Right lobe of liver (tissue), 6 donors: ENCODE measurements at places on chromosomes 3 and 15. TPM values are rescaled to one million over a fixed set of nuclear protein-coding genes. Genes with fewer than 3 reads are reported as not detected.
A peak's percentile ranks its signal among the peaks of the same experiment; 100 is the strongest.

DNA sequence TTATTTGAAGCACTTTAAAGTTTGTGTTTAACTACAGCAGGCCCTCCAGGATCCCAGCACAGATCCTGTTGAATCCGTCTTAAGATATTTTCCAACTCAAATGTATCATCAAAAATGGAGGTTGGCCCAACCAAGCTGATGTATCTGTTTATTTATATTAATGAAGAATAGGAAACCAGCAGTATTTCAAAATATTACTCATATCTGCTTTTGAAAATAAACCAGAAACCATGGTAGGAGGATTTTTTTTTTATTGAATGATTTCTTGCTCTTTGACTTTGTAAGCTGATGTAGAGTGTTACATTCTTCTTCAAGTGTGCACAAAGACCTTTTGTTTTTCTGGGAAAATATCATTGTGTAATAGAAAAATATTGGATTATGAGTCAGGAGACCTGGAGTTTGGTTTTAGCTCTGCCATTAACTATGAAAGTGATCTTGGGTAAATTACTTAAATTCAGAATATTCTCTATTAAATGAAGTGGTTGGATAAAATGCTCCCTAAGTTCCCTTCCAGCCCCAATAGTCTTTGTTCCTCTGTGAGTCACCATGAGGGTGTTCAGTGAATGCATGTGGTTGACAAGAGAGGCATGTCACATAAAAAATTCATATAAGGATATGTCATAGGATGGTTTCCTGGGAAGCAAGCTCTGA, 221.3 kb upstream of the GAP43 start:
- no peak for DNase-seq

DNA sequence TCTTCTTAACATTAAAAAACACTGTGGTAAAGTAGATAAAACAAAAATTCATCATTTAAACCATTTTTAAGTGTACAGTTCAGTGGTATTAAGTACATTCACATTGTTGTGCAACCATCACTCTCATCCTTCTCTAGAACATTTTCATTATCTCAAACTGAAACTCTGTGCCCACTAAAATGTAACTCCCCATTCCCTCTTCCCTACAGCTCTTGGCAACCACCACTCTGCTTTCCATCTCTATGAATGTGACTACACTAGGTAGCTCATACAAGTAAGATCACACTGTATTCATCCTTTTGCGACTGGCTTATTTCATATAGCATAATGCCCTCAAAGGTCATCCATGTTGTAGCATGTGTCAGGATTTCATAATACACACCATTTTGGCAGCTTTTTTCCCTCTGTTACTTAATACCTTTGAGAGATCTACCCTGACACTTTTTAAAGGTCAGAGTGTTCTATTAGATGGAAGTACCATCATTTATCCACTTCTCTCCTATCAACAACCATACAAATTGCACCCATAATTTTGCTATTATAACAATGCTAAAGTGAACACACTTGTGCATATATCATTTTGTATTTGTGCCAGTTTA, 42.9 kb upstream of the FRMD4B start:
- no peak for DNase-seq

DNA sequence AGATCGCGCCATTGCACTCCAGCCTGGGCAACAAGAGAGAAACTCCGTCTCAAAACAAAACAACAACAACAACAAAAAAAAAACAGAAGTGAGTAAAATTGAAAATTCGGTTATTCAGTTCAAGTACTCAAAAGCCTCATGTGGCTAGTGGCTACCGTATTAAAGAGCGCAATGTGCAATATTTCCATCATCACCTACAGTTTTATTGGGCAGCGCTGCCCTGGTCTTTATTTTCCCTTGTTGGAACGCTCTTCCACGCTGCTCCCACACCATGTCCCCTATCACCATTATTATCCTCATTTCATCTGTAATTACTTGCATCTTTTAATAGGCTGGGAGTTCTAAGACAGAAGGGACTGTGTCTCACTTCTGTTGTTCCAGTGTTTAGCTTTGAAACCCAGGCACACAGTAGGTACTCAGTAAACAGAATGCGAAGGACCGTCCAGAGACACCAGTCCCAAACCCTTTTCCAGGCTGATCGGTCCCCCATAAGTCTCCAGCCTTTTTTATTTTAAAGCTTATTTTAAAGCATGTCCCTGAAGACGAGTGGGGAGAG, 423 bp upstream of the HACD3 start:
- DNase-seq, result no peak

- DNase-seq, result no peak
Measured at GRCh38 chr3:40828741-40829415, 304.1 kb downstream of the ZNF621 start.

GRCh38 chr3:151008699-151009098, 36.2 kb upstream of the CLRN1 start:
- no peak for DNase-seq

DNA sequence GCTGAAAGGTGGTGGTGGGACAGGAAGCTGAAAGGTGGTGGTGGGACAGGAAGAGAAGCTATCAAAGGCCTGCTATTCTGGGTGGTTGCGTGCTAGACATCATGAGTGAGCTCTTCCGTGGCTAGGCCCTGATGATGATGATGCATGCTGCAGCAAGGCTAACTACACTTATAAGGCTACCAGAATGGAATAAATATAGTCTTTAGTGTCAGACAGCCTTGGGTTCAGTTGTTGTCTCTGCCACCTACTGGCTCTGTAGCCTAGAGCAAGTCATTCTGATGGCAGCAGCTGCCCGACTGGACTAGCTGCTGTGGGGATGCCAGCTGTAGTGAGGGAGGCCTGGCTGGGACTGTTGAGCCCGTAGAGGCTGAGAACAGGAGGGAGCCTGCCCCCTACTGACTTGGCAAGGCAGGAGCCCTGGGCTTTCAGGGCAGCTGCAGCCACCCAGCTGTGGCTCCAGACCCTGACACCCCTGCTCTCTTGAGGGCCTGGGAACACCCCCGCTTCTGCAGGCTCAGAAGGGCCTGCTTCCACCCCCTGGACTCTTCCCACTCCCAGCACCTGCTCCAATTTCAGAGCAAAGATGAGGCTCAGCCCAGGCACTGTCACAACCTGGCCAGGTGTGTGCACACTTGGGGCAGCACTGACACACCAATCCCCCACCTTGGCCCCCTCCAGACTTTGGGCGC, 21.4 kb upstream of the ZBED2 start:
- DNase-seq, result no peak

DNA sequence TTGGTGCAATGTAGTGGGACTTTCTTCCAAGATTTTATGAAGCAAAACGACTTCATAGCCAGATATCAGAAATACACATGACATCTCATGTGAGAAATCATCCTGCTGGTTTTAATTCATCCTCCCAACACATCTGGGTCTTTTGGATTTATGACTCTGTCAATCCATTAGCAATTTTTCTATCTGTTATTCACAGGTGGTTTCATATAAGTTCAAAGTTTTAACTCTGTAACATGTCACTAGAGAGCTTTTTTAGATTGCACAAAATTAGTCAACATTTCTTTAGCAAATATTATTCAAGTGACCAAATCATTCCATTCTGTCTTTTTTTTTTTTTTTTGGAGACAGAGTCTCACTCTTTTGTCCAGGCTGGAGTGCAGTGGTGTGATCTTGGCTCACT, 30.4 kb downstream of the SQOR start:
- DNase-seq, result no peak

DNA sequence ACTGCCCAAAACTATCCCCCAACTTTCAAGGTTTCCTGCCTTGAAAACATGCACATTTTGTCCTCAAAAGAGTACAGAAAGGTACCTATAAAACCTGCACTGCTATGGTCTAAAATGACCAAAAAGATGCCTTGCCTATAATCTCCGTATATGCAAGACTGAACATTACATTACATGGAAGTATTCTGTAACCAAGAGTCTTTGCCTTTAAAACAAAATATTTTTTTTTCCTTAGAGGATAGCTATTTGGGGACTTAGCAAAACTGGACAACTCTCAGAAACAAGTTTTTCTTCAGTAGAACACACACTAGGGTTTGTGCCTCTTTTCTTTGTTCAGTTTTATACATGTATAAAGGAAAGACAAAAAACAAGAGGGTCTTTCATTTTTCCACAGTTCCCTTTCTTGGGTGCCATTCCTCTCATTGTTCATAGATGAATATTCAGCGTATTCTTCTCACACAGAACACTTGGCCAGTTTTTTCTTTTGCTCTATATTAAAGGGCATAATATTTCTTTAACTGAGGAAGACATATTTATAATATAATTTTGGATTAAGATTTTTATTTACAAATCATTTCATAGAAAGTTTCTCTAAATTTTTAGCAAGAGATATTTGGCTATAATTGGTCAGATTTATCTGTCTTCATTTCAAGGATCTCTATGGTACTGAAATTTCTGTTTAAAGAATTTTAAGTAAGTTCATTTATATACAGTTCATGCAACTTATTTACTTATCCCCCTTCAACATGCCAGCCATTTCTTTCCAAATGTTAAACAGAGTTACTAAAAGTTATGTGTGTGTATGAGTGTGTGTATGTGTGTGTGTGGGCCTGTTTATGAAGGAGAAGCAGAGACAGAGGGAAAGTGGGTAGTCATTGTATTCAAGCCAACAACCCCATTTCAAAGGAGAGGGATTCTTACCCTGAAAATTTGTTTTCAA, 142.6 kb downstream of the ZBTB20 start:
- no peak for DNase-seq

GRCh38 chr3:192825216-192825615, 92.4 kb downstream of the MB21D2 start:
- no peak for DNase-seq

GRCh38 chr3:13022348-13023234, 50.6 kb downstream of the IQSEC1 start:
- DNase-seq, result no peak

- no peak for DNase-seq
Measured at GRCh38 chr3:42410370-42411131, at the start of gene LYZL4. TSS of gene LYZL4 (minus strand) at chr3:42410610. CDS start at chr3:42407251, 3,359 bp downstream.

- no peak for DNase-seq
Measured at GRCh38 chr3:150635526-150635925, 32.4 kb downstream of the SELENOT start.

DNA sequence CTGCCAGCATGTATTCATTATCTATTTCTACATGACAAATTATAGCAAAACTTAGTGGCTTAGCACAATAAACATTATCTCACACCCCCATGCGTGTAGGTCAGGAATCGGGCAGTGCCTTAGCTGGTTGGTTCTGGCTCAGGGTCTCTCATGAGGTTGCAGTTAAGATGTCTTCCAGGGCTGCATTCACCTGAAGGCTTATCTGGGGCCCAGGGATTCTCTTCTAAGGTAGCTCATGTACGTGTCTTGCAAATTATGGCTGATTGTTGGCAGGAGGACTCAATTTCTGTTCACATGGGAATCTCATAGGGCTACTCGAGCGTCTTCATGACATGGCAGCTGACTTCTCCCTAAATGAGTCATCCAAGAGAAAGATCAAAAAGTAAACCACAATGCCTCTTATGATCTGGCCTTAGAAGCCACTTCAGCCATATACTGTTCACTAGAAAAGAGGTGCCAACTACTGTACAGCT, 42.9 kb upstream of the TSC22D2 start:
- DNase-seq, result no peak

GRCh38 chr3:8455526-8456411, 45.9 kb upstream of the LMCD1 start:
- DNase-seq, result no peak

GRCh38 chr3:39383881-39384664, 903 bp downstream of the SLC25A38 start:
- peak; percentile 98 for DNase-seq

DNA sequence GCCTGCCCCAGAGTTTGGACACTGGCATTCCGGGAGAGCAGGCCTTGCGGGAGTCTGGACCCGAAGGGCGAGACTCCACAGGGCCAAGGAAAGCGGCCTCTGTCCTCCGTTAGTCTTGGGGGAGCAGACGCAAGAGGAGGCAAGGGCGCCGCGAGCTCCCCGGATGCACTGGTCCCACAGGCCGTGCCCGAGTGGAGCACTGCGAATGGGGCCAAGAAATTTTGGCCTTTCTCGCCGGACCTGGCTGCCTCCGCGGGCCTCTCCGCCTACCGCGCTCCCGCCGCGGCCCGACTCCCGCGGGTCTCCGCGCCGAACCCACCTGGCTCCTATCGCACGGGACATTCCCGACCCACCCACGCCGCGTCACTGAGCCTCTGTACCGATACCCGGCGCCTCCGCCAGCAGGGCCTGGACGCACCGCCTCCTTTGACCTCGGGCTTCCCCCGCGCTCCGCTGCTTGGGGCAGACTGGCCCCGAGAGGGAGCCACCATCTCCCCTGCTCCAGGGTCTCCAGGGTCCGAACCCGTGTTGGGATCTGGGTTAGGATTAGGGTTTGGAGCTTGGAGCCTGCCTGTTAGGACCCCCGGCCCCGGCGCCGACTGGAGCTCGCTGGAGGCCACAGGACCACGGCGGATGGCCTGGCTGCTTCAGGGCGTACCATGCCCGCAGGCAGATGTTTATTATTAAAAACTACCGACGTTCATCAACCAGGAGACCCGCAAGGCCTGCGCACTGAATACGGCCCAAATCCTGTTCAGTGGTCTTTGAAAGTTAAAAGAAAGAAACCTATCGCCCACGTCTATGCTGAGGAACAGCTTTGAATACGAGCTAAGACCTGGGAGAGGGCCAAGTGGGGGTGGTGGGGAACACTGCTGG, 11.7 kb downstream of the SHOX2 start:
- peak; percentile 22 for DNase-seq

GRCh38 chr3:20185331-20185678, 701 bp downstream of the SGO1 start:
- no peak for DNase-seq

DNA sequence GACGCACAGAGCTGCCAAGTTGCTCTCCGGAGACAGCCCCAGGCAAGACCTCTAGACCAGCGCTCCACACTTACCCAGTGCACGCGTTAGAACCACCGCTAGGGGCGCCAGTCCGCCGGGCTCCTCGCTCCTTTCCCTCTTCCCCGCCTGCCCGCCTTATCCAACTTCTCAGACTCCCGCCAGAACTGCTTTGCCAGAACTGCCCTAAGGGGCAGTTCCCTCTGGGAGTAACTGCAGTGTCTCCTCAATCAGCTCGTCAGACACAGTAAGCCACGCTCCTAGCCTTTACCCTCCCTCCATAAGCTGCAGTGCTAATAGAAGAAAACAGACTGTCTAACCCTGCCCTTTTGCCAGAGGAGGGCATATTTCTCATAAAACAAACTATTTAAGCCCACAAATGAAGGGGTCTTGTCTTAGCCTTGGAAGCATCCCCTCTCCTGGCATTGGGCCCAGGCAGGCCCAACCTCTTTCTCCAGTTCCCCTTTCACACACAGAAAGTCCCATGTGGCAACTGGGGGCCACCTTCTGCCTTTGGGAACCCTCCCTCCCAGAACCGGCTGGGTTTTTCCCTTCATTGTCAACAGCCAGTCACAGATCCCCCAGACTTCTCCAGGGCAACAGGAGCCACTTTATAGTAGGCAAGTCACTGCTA, 3.7 kb downstream of the BMF start:
- peak; percentile 85 for DNase-seq

DNA sequence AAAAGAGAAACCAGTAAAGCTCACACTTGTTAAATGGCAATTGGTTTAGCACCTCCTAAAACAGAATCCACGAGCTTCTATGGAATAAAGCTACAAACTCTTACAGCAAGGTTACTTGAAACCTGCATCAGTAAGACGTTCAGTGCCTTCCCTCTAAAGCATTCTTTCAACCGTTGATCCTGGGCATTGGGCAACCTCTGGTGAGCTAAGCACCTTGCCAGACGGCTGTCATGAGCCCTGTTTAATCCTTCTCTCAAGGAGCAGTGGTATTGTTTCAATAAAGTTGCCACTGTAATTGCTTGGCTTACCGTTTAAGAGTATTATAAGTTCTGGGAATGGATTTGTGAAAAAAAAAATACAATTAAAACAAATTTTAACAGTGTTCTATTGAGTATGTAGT, 75.0 kb downstream of the COL8A1 start:
- no peak for DNase-seq

The SOX14 gene
- total RNA-seq, result not detected

The CLDN18 gene
- total RNA-seq, result not detected

The CCRL2 gene
- total RNA-seq, result 2.8 TPM

The CTXND1 gene
- total RNA-seq, result 2.7 TPM

The CNTN3 gene
- total RNA-seq, result 6.2 TPM
